ENCODE measurements at places on chromosomes 13 and 19.

- no peak for DNase-seq
These were observed 415.0 kb upstream of the ZNF507 start for GRCh38 chr19:31930401-31930800.

DNA sequence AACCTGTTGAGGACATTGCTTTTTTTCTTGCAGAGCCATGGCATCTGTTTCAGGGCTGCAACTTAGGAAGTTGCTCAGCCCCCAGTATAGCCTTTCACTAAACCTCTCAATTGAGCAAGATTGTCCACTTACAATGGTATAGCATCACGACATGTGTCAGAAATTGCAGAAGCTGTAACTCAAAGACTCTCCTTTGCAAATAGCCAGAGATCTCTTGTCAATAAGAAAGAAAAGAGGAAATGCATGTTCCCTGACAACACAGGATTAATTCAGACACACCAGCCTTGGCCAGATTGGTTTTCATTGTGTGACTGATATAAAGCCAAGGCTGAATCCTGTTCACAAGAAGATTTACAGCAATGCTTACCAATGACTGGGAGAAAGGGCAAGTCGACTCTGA, 38.7 kb upstream of the CYSLTR2 start:
- DNase-seq: no peak

GRCh38 chr19:18089726-18090125, 3.0 kb upstream of the IL12RB1 start:
- DNase-seq: no peak

DNA sequence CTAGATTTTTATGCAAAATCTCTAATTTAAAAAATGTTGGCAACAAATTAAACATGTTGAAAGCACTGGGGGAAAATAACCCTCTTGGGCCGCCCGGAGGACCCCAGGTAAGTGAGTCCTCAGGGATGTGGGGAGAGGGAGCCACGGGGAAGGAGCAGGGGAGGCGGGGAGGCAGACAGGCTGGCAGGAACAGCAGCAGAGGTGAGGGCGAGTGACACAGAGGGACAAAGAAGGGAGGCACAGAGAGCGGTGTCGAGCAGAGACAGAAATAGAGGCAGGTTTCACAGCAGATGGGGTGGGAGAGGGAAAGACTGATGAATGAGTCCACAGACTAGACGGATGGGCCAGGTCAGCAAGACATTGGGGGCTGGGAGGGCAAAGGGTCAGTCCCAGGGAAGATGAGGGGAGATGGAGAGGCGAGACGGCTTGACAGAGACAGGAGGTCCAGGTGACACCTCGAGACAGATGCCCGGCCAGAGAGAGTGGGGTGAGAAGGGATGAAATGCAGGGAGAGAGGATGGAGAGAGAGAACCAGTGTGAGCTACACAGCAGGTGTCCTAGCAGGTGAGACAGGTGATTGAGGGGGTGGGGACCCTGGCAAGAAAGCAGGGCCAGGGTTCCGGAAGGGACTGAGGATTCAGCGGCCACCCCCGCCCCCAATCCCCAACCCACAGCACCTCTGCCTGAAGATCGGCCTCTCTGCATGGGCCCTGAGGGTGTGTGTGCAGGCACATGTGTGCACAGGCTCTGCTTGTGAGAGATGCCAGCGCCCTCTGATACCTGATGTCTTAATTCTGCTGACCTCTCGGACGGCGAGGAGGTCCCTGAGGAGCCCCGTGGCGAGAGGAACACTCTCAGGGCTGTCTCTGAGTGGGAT, 3.8 kb downstream of the LRRC4B start:
- DNase-seq: no peak

GRCh38 chr19:290372-291005, 714 bp downstream of the PLPP2 start:
- no peak for DNase-seq

- DNase-seq: no peak
These were observed 7.4 kb upstream of the RXFP2 start for GRCh38 chr13:31731921-31732320.

DNA sequence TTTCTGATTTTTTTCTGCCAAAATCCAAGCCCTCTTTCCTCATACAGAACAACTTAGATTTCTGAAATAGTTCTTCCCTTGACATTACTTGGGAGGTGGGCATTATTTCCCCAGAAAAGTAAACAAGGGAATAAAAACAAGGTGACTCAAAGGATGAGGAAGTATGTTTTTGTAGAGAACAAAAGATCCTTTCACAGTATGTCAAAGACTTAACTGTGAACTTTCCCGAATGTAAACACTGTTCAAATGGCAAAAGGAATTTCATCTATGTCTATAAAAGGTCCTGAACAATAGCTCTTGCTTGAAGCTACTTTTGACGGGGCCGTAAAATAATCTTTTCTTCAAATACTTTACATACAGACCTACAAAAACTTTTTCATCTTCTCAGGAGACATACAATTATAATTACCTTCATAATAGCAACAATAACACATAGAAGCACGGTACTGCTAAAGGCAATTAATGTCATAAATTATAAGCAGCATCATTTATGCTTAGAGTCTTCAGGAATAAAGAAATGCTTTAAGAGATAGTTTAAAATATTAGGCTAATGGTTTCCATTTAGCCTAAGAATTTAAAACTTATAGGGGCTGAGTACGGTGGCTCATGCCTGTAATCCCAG, 191.1 kb downstream of the RGCC start:
- no peak for DNase-seq

- no peak for DNase-seq
These were observed 337.7 kb downstream of the DNAJC15 start for GRCh38 chr13:43360892-43361610.

DNA sequence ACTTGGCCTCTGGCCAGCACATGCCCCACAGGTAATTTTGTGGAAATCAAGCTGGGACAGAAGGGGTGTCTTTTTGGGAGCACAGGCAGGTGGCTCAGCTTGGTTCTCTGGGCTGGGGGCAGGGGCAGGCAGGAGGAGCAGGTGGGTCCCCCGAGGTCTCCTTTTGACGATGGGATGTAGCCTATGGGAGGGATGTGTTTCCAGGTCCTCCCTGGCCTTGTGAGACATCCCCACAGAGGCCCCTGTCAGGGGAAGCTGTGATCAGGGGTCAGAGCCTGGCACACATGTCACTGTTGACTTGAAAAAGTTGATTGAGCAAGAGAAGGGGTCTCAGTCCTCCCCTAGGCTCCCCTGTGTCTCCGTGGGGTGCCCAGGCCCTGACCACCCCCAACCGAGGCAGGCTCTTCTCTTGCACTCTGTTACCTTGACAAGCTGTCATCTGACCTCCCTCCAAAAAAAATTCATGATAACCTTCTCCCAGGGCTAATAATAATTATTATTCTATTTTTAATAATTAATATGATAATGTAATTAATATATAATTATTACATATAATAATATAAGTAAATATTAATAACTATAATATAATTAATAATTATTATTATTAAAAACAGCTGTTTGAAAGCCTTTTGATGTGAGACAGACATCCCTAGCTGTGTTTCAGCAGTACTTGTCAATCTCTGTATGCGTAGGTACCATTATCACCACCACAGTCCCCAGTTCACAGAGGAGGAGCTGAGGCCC, 116.2 kb downstream of the ZDHHC20 start:
- DNase-seq: no peak

DNA sequence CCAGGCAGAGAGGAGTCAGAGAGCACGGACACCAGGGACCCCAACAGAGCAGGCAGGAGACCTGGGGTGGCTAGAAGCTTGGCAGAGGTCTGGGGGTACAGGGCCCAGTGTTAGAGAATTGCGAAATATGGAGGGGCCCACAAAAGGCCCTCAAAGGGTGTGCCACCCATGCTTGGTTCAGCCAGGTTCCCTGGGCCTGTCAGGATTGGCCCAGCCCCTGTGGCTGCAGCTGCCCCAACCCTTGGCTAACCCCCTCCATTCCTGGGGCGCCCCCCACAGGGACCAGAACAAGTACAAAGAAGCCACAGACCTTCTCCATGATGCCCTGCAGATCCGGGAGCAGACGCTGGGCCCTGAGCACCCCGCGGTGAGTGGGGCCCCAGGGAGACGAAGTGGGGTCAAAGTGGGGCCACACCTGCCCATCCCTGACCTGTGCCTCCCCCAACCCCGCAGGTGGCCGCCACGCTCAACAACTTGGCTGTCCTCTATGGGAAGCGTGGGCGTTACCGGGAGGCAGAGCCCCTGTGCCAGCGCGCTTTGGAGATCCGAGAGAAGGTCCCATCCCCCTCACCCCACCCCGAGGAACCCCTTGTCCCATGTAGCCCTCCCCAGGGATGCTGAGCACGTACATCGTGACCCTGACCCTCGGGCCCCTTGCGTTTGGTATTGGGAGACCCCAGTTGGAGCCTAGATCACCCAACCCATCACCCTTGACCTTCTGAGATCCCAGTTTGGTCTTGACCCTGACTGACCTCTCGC, 8.0 kb downstream of the KLC3 start:
- no peak for DNase-seq

DNA sequence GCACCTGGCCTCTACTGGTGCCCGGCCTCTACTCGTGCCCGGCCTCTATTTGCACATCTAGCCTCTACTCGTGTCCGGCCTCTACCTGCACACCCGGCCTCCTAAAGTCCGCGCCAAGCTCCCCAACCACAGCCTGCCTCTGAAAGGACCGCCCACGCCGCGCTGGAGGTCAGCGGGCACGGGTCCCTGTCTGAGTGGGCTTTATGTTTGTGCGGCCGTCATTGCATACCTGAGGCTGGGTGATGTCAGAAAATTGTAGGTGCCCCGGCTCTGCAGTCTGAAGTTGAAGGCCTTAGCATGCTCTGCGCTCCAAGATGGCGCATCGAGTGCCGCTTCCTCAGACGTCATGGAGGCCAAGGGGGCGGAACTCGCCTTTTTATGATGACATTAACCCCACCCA, 1.1 kb downstream of the ZNF135 start:
- no peak for DNase-seq

- DNase-seq: no peak
These were observed 64.9 kb downstream of the TNFSF11 start for GRCh38 chr13:42638886-42639285.

- DNase-seq: peak; percentile 93
These were observed 372 bp upstream of the ZNF699 start for GRCh38 chr19:9309974-9310446.

DNA sequence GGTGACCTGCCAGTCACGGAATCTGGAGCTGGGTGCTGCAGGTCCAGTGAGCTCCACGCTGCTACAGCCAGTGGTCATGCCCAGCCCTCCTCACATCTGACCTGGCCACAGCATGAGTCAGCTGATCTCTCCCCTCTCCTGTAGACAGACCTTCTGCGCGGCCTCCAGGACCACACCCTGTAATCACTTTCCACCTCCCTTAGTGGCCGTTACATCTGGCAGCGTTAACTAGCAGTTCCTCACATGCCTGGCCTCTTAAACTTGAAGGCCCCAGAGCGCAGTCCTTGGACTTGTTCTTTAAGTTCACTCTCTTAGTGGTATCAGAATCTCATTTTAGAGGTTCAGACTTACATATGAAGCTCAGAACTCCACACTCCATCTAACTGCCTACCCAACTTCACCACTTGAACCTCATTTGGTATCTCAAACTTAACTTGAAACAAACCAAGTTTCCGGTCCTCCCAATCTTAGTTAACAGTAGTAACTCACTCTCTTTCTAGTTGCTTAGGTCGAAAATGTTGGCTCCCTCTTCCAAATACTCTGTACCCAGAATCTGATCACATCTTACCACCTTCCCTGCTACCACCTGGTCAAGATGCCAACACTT, 22.7 kb downstream of the MIPEP start:
- DNase-seq: no peak

DNA sequence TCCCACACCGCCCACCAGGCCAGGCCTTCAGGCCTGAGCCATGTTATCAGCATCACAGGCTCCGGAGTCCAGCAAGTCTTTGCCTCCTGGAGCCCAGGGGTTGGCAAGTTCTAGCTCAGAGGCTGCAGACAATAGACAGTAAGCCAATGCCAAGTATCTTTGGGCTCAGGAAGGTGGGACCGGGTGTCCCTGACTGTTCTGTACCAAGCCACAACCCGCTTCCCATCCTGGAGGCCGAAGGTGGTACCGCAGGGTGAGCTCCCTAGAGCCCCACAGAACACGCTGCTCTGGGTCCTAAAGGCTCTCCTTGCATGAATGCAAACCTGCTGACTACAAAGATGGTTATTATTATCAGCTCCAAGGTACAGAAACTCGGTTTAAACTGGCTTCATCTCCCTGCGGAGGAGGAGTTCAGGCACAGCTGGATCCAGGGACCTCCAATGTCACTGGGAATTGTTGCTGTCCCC, 5.5 kb upstream of the FSTL3 start:
- DNase-seq: no peak

DNA sequence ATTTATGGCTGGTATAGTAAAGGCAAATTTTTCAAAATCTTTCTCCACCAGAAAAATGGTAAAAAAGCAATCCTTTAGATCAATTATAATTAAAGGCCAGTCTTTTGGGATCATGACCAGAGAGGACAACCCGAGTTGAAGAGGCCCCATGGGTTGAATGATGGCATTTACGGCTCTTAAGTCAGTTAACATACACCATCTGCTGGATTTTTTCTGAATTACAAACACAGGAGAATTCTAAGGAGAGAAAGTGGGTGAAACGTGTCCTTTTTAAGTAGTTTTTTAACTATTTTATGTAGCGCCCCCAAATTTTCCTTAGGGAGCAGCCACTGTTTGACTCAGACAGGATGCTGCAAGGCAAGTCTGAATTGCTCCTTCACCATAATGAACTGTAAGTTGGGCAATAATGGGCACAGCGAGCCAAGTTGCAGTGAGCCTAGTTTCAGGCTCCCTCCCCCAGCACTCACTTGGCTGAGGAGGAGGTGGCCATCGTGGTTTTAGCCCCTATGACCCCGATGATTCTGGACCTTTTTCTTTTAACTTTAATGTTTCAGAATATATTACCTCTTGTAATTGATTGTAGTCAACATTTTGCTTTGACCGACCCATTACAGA, 13.6 kb upstream of the ZNF611 start:
- peak; percentile 39 for DNase-seq

DNA sequence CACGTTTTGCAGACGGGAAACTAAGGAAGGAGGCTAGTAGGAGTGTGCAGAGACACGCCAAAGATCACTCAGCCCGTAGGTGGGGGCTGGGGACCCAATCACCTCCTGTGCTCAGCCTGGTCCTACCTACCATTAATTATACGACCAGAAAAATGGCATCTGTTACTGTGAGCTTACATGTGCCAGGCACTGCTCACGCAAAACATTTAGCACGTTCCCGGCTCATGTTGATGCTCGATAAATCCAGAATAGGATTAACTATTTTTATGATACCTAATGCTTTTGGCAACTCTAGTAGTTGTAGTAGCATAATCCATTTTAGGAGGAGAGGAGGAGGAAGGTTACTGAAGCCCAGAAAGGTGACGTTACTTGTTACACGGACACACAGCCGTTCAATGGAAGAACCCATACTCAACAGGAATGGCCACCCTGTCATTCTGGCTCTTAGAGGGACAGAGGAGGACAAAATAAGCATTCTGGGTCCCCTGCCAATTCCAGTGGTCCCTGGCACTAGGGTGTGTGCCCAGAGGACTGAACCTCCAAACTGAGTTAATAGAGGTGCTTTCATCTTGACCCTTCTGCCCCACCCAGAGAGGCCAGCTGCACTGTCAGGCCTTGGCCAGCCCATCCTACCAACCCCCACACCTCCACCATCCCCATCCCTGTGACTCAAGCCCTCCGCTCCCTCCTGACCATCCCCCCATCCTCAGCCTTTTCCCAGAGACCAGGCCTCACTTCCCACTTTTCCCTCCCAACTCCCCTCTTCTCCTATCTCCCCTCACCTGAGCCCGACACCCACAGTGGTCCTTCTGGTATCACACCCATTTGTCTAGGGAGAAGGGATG, 5.0 kb upstream of the EML2 start:
- no peak for DNase-seq

GRCh38 chr13:29108068-29108786, 288.1 kb downstream of the MTUS2 start:
- no peak for DNase-seq

- DNase-seq: no peak
These were observed 6.3 kb downstream of the PLIN3 start for GRCh38 chr19:4861147-4861546.

Data from renal pelvis (tissue), 12 donors.